ENCODE measurements at places on chromosomes 1 and 21.

- DNase-seq, result no peak
Measured at GRCh38 chr1:10339815-10340214, 59.0 kb upstream of the PGD start.

GRCh38 chr1:179288977-179289376, 4.6 kb upstream of the SOAT1 start:
- DNase-seq, result no peak

- DNase-seq, result no peak
Measured at GRCh38 chr1:228351850-228352249, 54.8 kb downstream of the TRIM11 start.

- DNase-seq, result no peak
Measured at GRCh38 chr1:38905985-38906384, 24.6 kb upstream of the GJA9 start.

GRCh38 chr1:1039145-1039910, 19.4 kb downstream of the AGRN start:
- DNase-seq, result peak; percentile 63

GRCh38 chr1:238778113-238778512, 608.3 kb upstream of the CHRM3 start:
- DNase-seq, result no peak

GRCh38 chr1:203592156-203592555, 34.5 kb upstream of the ATP2B4 start:
- no peak for DNase-seq

All from GM19239 (cell line).